Stimulated activated CD8-positive, alpha-beta memory T cell treated with anti-CD3 and anti-CD28 coated beads, Interleukin-4, amount 100 ng/mL, for 4 hours (primary cell): ENCODE measurements at places on chromosomes 7 and 10.
A peak's percentile ranks its signal among the peaks of the same experiment; 100 is the strongest.

DNA sequence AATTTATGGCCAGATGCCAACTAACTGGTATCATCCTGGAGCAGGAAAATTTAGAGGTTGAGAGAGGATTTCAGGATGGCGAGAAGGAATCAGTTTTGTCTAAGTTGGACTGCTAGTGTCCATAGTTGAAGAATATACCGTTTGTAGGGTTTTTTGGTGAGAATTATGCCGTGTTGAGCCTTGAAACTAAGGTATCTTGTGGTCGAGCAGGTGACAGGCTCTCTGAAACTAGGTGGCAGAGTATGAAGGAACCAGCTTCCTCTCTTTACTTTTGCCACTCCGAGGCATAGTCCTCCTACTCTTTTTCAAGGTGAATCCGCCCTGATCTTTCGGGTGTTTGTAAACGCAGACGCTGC lies 9.7 kb downstream of the MDFIC start:
- DNase-seq: no peak

DNA sequence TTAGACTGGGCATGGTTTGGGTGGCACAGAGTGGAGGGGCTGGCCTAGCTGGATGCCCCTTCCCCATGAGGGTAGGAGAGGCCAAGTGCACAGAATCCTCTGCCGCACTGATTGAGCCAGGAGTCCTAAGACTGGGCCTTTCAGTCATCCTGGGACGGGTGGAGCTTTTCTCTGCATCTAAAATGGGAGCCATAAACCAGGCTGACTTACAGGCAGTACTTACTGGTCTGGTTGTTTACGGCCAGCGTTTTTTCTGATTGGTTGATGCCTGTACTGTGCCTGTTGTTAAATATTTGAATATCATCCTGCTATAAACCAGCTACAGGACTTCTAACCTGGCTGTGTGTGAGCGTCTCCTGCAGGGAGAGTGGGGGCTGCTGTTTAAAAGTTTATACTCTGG lies 107.8 kb downstream of the CDH23 start:
- DNase-seq: no peak

DNA sequence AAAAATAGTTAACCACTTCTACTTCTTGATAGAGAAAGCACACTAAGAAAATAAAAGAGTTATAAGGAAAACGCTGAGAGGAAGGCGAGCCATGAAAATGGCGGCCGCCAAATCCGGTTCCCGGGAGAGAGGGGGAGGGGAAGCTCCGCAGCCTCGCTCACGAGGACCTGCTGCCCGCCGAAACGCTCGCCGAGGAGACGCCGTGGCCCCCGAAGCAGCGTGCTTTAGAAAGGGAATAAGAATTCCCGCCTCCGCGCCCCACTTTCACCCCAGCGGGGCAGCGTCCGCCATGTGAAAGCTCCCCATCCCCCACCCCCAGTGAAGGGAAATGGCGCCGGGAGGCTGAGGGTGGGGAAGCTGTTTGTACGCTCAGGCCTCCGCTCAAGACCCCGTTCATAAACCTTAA lies 505 bp downstream of the HNRNPA2B1 start:
- DNase-seq: peak; percentile 50

- no peak for DNase-seq
These were observed 115.1 kb downstream of the CCNY start for GRCh38 chr10:35451151-35452016.

DNA sequence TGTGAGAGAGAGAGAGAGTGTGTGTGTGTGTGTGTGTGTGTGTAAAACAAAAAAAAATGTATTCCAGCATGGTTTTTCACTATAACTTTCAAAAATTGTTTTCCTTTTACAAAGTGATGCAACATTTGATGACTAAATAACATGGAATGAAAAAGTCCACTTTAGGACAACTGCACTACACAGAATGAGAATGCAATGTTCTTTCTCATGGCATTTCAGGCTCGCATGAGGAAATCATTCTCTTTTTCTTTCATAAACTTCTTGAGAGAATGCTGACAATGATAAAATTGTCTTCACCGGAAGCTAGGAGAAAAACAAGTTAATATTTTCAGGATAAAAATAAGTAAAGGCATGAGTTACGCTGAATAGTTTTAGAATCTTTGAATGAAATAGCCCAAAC lies 53.7 kb downstream of the SLC16A12 start:
- no peak for DNase-seq

DNA sequence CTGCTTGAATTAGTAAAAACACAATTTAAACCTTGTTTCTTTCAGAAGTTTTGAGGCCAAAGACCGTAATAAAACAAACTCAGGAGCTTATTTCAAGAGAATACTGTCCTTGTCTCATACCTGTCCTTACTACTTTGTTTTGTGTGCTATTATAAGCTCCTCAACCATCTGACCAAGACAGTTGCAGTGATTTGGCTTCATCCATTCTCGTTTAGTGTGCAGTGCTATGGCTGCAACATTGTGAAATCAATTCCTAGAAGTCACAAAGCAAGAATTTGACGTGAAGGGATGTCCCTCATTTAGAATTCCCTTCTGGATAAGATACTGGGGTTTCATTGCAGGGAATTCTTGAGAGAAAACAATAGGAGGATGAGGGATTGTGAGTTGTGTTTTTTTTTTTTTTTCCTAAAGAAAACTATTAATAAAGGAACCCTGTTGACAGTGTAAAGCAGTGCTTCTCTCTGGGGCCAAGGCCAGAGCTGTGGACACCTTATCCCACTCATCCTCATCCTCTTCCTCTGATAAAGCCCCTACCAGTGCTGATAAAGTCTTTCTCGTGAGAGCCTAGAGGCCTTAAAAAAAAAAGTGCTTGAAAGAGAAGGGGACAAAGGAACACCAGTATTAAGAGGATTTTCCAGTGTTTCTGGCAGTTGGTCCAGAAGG lies at the start of gene OIT3:
OIT3 (plus strand) TSS at position 604 of the 663 bp plus-strand sequence. CDS start 60 bp downstream, outside the sequence.
- no peak for DNase-seq

DNA sequence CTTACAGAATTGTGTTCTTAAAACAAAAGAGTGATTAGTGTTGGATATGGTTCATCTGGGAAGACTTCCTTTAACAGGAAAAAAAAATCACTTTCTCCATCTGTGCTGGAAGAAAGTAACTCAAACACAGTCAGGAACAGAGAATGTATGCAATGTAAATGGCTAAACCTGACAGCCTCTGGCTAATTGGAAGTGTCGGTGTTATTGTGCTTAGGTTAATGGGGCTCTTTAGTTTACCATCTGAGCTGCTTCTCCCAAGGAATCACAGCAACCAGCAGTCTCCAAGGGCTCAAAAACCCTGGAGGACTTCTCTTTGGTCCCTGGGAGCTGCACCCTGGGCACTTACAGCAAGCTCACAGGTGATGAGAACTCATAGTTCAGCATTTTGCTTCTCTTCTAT lies 724.5 kb downstream of the LRMDA start:
- no peak for DNase-seq

- no peak for DNase-seq
These were observed 54.4 kb downstream of the PKD1L1 start for GRCh38 chr7:47893721-47894365.

DNA sequence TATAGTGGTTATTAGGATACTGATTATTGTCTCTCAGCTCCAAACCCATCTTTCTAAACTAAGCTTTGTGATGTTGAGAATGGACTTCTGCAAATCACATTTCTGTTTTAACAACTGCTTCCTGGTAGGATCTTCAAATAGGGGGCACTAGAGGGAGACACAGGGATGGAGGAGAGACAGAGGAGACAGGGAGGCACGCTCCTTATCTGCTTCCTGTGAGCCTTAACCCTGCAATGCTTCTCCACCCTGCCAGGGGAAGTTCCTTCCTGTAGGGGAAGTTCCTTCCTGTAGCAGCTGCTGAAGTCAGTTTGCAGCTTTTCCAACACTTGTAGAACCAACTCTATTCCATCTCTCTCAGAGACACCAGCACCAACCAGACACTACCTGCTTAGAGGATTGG lies 847.2 kb downstream of the CCSER2 start:
- no peak for DNase-seq

GRCh38 chr7:112372101-112372500 lies 78.2 kb upstream of the IFRD1 start:
- no peak for DNase-seq

- no peak for DNase-seq
These were observed 24.2 kb upstream of the LIPN start for GRCh38 chr10:88735661-88736060.

DNA sequence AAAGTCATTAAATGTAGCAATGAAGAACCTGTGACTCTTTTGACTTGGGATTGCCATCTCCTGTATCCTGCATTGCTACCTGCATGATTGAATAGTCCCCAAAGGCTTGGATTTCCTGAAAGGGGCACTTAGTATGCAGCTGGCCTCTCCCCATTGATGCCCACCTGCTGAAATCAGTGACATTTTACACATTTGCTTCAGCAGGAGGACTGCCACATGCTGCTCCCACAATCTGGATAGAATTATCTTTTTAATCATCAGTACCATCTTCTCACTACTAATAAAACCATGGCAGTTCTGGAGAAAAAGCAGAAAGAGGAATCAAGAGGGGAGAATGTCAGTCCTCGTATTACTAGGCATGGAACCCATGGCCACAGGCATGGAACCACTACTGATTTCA lies 67.8 kb downstream of the SLC13A1 start:
- DNase-seq: no peak
